Activated T-cell treated with anti-CD3 and anti-CD28 coated beads, Interleukin-2, amount 50 U/mL, for 72 hours (primary cell): ENCODE measurements at places on chromosomes 11 and 22. TPM values are rescaled to one million over a fixed set of nuclear protein-coding genes. Genes with fewer than 3 reads are reported as not detected.

The MMP8 gene
- not detected for total RNA-seq

GRCh38 chr11:88801484-88802123 lies 264.2 kb downstream of the GRM5 start:
- no peak overlapping the region for H3K4me3 ChIP-seq
- H3K36me3 ChIP-seq: peaks cover 2% of the 10 kb centered on the region
- no peaks in the 10 kb centered on the region for H3K27me3 ChIP-seq
- DNase-seq: no peak
- no peak overlapping the region for H3K27ac ChIP-seq

GRCh38 chr11:76083563-76084451 lies 122.5 kb downstream of the WNT11 start:
- H3K4me1 ChIP-seq: no peaks in the 10 kb centered on the region
- H3K36me3 ChIP-seq: peaks cover 2% of the 10 kb centered on the region
- no peak for DNase-seq
- H3K27ac ChIP-seq: no peak overlapping the region

The PDHX gene
- total RNA-seq: 31.9 TPM

DNA sequence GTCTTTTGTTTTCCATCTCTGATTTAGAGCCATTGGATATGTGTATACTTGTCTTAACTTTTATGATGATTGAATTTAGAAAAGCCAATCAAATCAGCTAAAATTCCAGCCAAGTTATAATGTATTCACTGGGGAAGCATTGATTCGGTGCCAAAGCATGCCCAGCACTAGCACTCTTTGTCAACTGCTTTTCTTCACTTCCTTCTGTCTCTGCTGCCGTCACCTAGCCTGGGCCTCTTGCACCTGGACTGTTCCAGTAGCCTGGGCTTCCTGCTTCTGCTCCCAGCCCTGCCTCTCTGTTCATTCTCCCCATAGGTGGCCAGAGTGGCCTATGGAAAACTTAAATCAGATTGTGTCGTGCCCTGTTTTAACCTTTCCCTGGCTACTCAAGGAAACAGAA lies 80.7 kb downstream of the NAV2 start:
- no peaks in the 10 kb centered on the region for H3K4me1 ChIP-seq
- no peak overlapping the region for H3K4me3 ChIP-seq
- no peaks in the 10 kb centered on the region for H3K36me3 ChIP-seq
- peaks cover 29% of the 10 kb centered on the region for H3K27me3 ChIP-seq
- H3K27ac ChIP-seq: no peak overlapping the region
